CD4-positive, alpha-beta T cell treated with Interleukin-15 for 4 hours (primary cell): ENCODE measurements at places on chromosomes 1 and 21.
A peak's percentile ranks its signal among the peaks of the same experiment; 100 is the strongest.

GRCh38 chr1:43279161-43279560 lies 6.2 kb downstream of the C1orf210 start:
- DNase-seq = no peak

DNA sequence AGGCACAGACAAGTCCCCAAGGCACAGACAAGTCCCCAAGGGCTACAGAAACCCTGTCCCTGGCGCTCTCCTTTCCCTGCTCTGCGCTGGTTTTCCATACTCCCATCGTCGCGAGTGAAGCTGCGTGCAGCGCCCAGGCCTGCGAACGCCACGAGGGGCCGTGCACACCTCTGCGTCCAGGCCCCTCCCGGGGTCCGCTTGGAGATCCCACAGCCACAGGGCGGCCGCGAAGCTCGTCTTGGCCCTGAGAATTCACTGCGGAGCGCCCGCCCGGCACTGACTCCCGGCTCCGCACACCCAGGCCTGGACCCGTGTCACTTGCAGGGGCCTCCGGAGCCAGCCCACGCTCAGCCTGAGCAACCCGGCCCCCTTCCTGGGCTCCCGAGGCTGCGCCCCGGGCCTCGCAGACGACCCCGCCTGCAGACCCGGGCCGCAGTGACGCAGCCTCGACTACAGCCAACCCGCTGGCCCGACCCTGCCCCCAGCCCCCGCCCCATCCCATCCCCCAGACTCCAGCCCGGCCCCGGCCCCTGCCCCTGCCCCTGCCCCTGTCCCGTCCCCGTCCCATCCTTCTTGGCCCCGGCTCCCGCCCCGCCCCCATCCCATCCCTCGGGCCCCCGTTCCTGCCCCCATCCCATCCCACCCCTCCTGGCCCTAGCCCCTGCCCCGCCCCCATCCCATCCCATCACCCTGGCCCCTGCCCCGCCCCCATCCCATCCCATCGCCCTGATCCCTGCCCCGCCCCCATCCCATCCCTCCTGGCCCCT lies 841 bp downstream of the POFUT2 start:
- no peak for DNase-seq

DNA sequence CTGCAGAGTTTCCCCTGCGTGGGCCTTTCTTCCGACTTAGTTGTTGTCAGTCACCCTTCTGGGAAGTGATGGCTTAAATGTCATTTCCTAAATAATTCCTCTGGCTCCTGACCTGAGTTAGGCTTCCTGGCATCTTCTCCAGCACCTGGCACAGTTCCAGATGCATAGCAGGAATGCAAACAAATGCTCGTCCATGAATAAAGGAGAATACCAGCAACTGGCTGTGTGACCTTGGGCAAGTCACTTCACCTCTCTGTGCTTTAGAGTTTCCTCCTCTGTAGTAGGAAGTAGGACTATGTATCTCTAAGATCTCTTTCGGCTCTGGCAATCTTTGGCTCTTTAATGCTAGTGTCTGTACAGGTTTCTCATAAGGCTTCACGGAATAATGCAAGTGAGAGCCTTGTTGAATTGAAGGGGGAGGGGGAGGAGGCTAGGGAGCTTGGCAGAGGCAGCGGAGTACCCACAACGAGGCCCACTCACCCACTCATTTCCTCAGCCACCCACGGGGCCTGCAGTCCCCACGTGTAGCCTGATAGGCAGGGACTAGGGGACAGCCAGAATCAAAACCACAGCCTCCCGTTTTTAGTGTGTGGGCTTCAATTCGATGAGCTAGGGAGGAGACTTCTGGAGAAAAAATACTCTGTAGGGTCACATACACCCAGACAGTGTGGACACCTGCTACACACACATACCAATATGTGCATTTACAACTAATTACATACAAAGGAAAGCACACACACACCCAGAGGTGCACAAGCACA lies 48.1 kb downstream of the TENT5C start:
- no peak for DNase-seq

DNA sequence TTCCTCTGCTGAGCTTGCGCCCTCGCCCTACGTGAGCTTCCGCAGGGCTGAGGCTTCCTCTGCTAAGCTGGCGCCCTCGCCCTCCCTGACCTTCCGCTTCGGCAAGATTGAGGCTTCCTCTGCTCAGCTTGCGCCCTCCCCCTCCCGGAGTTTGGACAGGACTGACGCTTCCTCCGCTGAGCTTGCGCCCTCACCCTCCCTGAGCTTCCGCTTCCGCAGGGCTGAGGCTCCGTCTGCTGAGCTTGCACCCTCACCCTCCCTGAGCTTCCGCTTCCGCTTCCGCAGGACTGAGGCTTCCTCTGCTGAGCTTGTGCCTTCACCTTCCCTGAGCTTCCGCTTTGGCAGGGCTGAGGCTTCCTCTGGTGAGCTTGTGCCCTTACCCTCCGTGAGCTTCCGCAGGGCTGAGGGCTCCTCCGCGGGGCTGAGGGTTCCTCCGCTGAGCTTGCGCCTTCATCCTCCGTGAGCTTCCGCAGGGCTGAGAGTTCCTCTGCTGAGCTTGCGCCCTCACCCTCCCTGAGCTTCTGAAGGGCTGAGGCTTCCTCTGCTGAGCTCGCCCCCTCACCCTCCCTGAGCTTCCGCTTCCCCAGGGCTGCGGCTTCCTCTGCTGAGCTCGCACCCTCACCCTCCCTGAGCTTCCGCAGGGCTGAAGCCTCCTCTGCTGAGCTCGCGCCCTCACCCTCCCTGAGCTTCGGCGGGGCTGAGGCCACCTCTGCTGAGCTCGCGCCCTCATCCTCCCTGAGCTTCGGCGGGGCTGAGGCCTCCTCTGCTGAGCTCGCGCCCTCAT lies 753.6 kb upstream of the TPTE start:
- no peak for DNase-seq

- no peak for DNase-seq
Observed at GRCh38 chr1:36714301-36714700, 231.6 kb upstream of the CSF3R start.

DNA sequence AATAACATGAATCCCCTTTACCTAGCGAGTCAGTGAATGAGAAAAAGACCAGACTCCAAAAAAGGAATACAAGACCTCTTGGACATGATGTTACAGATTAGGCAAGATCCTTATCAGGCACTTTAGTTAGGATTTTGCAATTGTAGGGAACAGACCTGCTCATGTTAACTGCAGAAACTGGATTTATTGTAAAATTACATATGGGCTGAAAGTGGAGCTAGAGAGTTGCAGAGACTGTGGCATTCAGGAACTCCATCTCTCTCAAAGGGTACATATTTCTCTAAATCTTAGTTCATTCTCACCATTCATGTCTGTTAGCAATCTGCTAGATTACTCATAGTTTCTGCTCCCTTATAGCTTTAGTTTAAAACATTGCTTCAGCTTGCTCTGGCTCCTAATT lies 142.2 kb downstream of the PAPPA2 start:
- no peak for DNase-seq

DNA sequence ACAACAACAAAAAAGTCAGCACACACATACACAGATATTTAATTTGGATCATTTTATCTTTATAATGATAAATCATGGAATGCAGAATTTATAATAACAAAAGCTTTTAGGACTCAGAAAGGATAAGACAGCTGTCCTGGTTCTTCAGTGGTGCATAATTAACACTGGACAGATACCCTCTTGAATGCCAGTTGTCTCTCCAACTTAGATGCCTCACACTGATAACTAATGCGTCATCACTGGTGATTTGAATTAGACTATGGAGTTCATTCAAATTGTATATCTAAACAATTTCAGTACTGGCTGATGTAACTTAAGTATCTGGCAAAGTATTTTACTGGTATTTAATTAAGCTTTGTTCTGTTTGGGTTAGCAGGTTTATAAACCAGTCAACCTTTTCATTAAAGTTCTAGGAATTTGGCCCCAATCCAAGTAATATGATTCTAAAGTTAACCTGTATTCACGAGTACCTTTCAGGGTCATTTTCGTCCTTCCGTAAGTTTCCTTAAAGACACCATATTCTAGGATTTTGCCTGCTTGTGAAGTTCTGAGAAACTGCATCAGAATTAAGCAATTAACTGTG lies 1199.5 kb upstream of the TMPRSS15 start:
- DNase-seq = no peak

DNA sequence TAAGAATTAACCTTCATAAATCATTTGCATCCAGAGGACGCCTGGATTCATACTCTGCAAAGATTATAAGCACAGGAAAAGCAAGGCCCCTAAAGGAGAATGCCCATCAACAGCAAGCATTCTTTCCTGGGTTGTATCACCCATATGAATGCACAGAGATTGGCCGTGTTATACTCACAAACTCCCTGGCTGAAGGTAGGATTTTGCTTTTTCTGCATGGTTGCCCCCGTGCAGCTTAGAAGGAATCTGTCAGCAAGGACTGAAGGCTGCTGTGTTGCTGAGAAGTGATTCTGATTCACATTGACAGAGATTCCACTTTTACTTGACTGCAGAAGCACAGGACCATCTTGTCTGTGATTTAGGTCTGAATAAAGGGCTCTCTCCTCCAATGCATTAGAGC lies 283.0 kb downstream of the LRRIQ3 start:
- no peak for DNase-seq

GRCh38 chr1:101000131-101000873 lies 25.3 kb downstream of the DPH5 start:
- no peak for DNase-seq

GRCh38 chr21:15004721-15005370 lies 60.0 kb downstream of the NRIP1 start:
- DNase-seq = no peak

- DNase-seq = no peak
Observed at GRCh38 chr1:208178091-208178529, 66.1 kb downstream of the PLXNA2 start.

GRCh38 chr21:42438316-42439205 lies 34.9 kb downstream of the UBASH3A start:
- DNase-seq = no peak

GRCh38 chr1:1903224-1903623 lies 11.8 kb upstream of the CALML6 start:
- no peak for DNase-seq

- DNase-seq = no peak
Observed at GRCh38 chr1:214135886-214136285, 145.1 kb upstream of the SMYD2 start.

GRCh38 chr1:230152999-230153398 lies 86.0 kb downstream of the GALNT2 start:
- DNase-seq = no peak

DNA sequence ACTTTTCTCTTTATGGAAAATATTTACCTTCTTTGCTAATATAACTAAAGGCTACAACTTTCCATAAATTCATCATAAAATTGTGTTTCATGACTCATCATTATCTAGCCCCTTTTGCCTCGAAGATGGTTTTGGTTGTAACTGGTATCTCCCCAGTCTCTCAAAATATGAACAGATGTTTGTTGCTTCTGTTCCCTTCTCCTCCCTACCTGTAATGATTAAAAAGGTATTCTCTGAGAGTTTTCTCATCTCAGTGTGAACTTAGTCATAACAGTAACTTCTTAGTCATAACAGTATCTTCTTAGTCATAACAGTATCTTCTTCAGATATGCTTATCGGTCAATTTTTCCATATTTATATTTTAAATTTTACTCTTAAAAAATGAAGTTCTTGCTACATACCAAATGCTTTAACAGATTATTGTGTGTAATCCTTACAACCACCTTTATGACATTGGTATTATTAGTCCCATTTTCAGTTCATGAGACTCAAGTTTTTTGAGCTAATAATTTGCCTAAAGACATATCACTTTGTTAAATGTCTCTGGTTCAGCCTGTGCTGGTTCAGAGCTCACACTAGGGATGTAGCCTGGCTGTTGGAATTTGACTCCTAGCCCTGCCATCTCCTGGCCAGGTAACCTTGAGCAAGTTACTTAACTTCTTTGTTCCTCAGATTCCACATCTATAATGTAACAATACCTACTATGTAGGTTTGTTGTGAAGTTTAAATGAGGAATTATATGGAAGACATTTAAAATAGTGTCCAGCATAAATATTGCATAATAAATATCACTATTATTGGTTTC lies 32.6 kb downstream of the ATP1B1 start:
- DNase-seq = no peak

GRCh38 chr1:169271098-169271497 lies 96.5 kb downstream of the NME7 start:
- DNase-seq = no peak

DNA sequence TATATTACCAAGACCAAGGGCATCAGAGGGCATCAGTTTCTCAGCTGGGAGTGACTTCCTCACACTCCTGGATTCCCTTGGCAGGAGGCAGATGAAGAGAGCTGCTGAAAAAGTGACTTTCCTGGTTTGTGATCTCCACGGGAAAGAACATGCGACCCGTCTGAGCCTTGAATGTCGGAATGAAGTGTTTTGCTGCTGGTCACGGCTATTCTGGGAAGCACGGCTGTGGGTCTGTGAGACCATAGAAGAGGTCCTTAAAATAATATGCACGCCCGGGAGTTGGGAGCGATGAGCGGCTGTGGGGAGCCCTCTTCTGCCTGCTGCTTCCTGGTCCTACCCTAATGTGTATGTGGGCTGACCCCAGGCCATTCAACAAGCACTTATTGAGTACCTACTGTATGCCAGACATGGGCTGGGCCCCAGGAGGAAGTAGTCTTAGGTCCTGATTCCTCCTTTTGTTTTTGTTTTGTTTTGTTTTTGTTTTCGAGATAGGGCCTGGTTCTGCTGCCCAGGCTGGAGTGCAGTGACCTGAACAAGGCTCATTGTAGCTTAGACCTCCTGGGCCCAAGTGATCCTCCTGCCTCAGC lies 13.2 kb upstream of the UMODL1 start:
- no peak for DNase-seq

DNA sequence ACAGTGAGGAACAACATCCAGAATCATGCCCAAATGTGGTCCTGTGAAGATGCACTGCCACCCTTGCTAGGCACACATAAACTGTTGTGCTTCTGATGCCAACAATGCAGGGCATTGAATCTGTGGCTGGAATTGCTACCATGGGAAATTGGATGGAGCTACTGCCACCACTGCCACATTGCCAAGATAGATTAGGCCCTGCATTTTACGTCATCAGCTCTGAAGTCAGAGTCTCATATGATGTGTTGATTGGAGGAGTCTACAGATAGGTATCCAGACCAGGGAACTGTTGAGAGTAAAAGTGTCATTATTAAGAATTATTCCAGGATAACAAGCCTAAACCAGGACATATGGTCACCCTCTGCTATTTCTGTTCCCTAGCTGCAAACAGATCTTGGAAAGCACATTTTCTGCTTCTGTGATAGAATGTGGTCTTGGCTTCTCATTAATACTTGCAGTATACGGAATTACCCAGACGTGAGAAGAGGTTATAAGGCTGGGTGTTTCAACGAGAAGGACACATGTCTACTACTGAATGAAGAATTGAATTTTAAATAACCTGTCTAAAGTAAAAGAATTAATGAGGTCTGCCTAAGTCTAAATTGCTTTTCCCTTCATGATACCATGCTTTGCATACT lies 106.6 kb downstream of the TNNI3K start:
- no peak for DNase-seq

- DNase-seq = no peak
Observed at GRCh38 chr1:21322681-21323016, 32.4 kb upstream of the ECE1 start.

GRCh38 chr1:167489571-167490340 lies 28.6 kb downstream of the CD247 start:
- DNase-seq = peak; percentile 71
